Activated CD4-positive, alpha-beta T cell treated with anti-CD3 and anti-CD28 coated beads for 1 hour (primary cell): ENCODE measurements at places on chromosomes 11 and 22.

- no peak for DNase-seq
Measured at GRCh38 chr22:50656122-50657070, 16.2 kb upstream of the SHANK3 start.

- peak; percentile 49 for DNase-seq
Measured at GRCh38 chr22:43945632-43946383, 9.4 kb upstream of the SAMM50 start.

DNA sequence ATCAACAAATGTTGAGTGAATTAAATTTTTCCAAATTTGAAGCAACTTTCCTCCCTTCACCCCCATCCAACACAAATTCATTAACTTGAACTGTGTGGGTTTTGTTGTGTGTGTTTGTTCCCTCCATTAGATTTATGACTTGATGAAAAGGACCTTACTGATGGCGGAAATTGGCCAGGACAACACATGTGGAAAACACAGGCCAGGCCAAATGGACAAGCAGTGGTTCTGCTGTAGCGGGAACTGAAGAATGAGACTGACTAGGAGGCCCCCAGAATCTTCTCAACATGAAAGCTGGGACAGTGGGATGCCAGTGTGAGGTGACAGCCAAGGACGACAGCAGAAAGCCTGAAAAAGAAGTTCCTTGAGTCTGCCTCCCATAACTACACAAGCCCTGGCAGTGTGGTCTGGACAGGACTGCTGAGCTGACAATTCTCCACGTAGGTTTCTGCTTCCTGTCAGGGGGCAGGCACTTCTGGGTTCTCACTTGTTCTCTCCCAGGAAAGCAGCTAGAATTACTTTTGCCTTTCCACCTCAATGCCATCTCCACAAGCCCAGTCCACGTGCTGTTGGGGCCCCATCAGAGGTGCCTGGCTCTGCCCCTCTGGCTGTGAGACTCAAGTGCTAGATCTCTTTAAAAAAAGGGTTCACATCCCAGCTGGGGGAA is 94.3 kb downstream of the ETS1 start:
- no peak for DNase-seq

- no peak for DNase-seq
Measured at GRCh38 chr22:20589614-20590476, 82.4 kb downstream of the MED15 start.

GRCh38 chr11:65109231-65110198 is 2.2 kb upstream of the TM7SF2 start:
- DNase-seq = no peak

DNA sequence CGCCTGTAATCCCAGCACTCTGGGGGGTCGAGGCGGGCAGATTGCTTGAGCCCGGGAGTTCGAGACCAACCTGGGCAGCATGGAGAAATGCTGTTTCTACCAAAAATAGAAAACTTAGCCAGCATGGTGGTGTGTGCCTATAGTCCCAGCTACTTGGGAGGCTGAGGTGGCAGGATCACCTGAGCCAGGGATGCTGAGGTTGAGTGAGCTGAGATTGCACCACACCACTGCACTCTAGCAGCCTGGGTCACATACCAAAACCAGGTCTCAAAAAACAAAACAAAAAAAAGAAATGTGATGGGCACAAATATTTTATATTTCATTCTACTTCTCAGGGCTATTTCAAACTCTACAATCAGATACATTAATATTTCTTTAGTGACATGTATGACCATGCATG is 25.7 kb downstream of the TTC17 start:
- DNase-seq = no peak

DNA sequence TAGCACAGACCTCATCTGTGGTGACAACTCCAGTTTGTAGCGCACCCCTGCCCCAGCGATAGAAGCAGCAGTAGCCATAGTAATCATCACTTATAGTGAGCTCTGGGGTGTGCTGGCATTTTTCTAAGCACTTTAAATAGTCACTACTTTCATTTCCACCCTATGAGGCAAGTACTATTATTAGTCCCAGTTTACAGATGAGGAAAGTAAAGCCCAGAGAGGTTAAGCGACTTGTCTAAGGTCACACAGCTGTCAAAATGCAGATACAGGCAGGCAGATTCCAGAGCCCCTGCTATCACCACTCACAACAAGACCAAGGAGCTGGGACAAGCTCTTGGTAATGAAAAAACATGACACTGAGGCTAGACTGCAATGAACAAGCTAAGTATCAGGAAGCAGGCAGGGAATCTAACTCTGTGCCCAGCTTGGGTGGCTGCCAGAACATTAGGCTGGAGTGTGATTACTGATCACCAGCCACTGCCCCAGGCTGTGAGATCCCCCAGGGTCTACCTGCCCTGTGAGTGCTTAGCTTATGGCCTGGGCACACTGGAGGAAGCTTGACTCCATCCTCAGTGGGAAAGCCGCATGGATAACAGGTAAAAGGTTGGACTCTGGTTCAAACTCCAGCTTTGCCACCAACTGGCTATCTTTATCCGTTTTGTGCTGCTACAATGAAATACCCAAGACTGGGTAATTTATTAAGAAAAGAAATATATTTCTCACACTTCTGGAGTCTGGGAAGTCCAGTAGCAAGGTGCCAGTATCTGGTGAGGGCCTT is 561.1 kb downstream of the MN1 start:
- DNase-seq = no peak

DNA sequence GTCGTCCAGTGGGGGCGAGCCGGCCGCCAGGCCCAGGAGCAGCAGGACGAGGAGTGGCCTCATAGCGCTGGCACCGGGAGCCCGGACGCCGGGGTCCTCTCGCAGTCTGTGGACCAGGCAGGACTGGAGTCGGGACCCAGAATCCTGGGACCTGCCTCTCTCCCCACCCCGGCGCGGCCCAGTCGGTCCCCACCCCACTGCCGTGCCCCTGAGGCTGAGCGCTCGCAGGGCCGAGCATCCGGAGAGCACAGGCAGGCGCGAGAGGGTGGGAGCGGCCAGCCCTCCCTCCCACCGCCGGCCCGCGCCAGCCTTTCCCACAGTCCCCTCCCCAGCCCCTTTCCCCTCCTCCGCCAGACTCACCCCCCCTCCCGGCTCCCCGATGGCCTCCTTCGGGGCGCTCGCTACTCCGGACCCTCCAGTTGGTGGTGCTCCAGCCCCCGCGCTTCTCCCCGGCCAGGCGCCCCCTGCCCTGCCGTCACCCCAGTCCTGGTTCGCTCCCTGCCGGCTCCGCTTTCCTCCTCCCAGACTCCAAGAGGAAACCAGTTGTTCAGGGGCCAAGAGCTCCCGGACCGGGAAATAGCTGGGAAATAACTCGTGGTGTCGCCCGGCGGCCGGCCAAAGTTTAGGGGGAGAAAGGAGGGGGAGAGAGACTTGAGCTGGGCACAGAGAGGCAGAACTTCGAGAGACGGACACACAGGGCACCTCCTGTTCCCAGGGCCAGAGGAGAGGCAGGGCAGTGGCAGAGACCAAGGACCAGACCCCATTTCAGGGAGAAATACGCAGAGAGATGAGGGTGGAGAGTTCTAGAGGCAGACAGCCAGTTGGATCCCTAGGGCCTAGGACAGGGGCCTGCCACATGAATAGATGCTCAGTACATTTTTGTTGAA is at the start of gene C1QTNF5:
C1QTNF5 (minus strand) TSS at position 549 of the 887 bp plus-strand sequence; CDS start at position 63, 486 bp downstream.
- no peak for DNase-seq

DNA sequence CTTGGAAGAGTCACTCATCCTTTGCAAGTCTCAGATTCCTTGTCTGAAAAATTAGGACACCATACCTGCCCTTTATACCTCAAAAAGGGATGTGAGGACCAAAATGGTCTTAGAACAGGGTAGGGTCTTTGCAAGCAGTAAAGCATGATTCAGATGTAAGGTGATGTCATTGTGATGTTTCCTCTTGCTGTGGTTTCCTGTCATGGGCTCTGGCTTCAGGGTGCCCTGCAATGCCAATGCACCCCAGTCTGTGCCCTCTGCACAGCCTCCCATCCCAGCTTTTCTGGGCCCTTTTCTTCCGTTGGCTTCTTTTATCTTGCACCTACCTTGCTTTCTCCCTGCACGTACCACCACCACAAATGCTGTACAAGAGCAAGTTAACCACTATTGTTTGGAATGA is 87.8 kb upstream of the NNMT start:
- no peak for DNase-seq

GRCh38 chr22:35308480-35309021 is 8.9 kb downstream of the TOM1 start:
- no peak for DNase-seq

- DNase-seq = no peak
Measured at GRCh38 chr11:47514825-47515647, 37.9 kb downstream of the CELF1 start.
